ENCODE measurements at places on chromosomes 16 and 17.

DNA sequence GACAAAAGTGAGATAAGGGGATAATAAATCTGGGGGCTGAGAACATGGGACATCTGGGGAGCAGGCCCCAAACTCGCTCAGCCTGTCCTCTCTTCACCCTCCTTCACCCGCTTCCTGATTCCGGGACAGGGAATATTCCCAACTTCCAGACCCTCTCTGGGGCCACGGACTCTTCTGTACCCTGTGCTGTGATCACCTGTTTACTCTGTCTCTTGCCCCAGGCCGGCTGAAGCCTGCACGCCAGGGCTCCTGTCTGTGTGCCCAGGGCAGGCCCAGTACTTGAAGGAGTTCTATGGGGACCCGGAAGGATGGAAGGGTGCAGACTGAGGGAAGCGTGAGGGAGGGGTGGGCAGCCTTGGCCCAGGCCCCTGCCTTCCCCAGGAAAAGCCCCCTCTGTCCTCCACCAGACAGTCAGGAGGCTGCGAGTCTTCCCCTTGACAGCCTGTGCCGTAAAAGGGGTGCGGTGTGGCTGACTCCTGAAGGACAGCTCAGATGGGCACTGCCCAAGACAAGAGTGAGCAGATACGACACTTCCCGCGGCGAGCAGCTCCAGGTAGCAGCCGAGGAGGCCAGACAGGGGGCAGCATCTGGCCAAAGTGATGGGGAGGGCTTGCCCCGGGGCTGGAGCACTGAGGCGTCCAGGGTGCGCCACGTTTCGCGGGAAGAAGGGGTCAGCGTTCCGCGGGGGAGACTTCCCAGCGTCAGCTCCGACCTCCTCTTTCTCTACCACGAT is 1.0 kb upstream of the CCNF start:
- DNase-seq: peak; percentile 22

GRCh38 chr17:33989361-33990148 is 265.5 kb upstream of the CCL2 start:
- no peak for DNase-seq

DNA sequence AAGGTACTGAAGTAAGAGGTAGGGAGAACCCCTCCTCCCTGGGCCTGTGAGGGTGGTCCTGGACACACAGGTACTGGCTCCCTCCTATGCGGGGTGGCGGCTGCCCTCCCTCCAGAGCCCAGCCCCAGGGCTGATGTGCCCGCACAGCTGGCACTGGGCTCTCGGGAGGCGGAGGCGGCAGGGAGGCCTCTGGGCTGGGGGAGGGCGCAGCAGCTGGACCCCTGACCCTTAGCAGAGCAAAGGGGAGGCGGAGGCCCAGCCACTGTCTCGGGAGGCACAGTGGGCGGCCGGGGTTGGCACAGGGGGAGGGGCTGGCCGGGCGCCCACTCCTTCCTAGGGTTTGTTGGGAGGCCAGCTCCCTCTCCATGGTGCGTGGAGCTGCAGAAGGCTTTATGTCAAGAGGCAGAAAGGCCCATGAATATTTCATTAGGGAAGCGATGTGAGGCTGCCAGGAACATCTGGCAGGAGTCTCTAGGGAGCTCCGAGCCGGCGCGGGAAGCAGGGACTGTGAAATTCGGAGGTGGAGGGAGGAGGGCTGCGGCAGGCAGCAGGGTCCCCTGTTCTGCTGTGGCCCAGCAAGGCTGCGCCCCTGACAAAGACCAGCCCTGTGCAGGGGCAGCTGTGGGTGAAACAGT is 44.1 kb upstream of the ACSF3 start:
- DNase-seq: no peak

DNA sequence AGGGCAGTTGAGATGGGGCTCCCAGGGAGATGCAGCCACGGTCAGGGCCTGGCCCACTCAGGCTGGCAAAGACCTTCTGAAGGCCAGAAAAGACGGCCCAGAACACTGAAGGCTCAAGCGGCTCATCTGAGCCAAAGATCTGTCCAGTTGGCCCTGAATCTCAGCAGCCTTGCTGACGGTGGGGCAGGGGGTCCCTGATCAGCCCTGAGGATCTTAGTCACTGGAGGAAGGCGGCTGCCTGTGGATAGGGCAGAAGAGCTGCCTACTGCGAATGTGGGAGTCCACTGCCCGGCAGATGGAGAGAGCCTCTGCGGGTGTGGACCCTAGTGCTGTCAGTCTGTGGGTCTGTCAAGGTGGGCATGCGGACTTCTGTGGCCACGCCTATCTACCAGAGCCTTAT is 1738.2 kb downstream of the TP53TG3F start:
- DNase-seq: no peak

DNA sequence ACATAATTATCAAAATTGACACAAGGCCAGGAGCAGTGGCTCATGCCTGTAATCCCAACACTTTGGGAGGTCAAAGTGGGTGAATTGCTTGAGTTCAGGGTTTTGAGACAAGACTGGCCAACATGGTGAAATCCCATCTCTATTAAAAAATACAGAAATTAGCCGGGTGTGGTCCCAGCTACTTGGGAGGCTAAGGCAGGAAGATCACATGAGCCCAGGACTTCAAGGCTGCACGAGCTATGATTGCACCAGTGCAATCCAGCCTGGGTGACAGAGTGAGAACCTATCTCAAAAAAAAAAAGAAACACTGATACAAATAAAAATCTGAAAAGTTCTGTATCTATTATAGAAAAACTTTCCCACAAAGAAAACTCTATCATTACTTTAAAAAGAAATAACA is 15.5 kb downstream of the MYH10 start:
- DNase-seq: no peak

DNA sequence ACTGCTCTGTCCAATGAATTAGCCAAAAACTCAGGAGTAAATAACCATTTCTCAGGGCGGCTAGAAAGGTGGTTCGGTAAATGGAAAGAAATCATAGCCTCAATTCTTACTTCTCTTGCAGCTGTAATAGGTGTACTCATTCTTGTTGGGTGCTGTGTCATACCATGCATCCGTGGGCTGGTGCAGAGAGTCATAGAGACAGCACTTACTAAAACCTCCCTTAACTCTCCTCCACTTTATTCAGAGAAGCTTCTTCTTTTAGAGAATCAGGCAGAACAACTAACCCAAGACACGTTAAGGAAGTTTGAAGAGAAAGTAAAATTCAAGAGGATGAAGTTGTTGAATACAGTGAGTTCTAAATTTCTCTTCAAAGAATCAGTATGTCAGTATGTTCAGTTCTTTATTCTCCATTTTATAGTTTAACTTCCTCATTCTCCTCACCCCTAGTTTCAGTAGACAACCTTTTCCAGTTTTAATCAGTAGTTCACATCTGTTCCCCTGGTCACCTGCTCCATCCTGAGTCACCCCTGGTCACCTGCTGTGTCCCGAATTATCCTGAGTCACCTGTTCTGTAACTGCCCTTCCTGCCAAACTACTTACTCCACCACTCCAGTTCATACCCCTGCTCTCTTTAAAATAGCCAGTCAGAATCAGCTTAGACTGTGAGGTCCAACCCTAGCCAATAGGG is 85.9 kb downstream of the EMP2 start:
- DNase-seq: no peak

DNA sequence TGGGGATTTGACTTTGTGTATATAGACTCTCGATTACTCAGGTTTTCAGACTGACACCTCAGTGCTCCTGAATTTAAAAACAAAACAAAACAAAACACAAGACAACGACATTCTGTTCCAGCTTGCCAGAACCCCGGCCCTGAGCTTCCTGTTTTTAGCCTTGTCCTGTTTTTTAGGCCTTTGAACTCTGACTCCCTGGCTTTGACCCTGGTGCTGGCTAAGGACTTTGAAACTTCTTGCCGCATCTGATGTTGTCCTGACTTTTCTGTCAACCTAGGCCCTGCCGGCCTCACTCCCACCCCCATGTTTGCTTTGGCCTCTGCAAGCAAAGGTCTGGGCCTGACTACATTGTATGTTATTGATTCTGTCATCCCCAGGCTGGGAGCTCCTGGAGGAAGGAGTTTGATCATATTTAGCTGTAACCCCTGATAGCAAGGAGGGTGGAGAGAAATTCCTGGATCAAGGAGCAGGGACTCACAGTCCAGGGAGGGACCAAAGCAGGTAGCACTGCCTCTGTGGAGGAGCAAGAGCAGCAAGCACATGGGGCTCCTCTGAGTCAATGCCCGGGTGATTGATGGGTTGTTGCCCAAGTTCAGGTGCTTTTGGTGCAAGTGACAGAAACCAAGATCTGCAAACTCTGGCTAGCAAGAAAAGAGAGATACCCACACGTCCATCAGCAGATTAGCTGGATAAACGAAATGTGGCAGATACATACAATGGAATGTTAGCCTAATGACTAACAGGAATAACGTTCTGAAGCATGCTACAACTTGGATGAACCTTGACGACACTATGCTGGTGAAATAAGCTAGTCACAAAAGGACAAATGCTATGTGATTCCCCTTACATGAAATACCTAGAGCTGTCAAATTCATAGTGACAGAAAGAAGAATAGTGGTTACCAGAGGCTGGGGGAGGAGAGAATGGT is 7.7 kb downstream of the CCL16 start:
- peak; percentile 6 for DNase-seq

GRCh38 chr17:30824356-30825145 is at the start of gene CRLF3:
TSS of gene CRLF3 (minus strand) at chr17:30824692. CDS start at chr17:30824651, 41 bp downstream.
- peak; percentile 92 for DNase-seq

GRCh38 chr16:69938981-69939820 is 11.9 kb upstream of the CLEC18A start:
- no peak for DNase-seq

GRCh38 chr17:48445248-48445620 is 15.2 kb upstream of the SKAP1 start:
- DNase-seq: no peak

- DNase-seq: no peak
Measured at GRCh38 chr17:72705905-72706395, 386.5 kb downstream of the SLC39A11 start.

DNA sequence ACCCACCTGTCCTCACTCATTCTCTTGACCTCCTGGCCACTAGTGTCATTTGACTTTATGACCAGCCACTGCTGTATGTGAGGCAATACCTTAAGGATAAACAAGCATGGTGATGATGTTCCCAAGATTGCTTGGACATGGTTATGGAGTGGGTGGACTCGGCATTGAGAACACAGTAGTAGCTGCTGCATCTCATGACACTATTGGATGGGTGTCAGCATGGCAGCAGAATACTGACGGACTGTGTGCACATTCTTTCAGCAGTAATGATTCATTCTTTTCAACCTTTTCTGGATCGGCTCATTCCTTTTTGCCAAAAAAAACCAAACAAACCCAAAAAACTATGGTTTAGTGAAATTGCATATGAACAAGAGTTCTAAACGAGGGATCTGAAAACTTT is 13.5 kb downstream of the SPECC1 start:
- no peak for DNase-seq

- DNase-seq: no peak
Measured at GRCh38 chr16:67229906-67230808, 3.2 kb downstream of the TMEM208 start.

- no peak for DNase-seq
Measured at GRCh38 chr17:79415909-79416308, 194.9 kb downstream of the RBFOX3 start.

DNA sequence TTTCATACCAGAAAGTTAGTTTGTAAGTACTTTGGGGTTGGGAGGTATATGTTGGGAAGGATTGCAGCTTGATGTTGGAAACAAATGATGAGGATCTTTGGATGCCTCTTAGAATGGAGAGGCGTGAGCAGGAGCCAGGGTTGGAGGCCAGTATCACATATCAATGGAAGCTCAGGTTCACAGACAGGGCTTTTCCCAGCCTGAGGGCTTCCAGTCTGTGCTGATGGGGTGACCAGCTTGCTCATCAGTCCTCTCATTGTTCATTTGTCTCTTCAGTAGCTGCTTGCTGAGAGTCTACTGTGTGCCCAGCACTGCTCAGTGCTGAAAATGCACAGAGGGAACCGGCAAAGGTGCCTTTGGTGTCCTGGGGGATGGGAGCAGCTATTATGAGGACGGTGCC is 5.8 kb downstream of the DNAAF1 start:
- no peak for DNase-seq

DNA sequence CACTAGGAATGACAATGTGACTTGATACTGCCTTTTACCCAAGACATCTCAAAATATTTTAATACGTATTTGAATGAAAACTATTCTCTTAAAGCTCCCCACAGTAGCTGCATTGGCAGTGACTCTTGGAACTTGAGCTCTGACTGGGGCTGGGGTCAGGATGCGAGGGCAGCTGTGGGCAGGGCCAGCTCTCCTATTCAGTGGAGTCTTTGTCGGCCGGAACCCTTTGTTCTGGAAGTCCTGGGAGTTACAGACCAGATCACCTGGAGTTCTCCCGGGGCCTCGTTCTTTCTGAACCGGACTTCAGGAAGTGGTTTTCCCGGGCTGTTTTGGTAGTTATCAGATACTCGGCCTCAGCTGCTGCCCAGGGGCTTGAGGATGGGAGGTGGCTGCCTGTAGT is 84.9 kb downstream of the NPIPB11 start:
- no peak for DNase-seq

GRCh38 chr17:62675260-62675659 is 47.8 kb downstream of the MRC2 start:
- DNase-seq: no peak

GRCh38 chr16:16021020-16021419 is 71.6 kb downstream of the ABCC1 start:
- DNase-seq: no peak

GRCh38 chr16:87713451-87714229 is 52.1 kb downstream of the KLHDC4 start:
- no peak for DNase-seq

DNA sequence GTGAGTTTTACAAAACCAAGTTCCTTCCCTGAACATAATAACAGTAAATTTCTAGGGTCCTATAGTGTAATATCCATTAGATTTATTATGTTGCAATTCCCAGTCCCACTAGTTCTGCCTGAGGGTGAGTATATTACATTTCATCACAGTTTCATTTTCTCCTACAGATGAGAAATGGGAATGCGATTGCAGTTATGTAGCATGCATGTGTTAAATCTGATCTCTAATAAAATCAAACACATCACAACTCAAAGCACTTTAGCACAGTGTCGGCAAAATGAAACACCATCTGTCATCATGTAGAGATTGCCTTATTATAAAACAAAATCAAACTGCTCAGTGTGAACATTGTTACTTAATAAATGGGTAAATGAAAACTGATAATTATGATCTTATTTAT is 180.5 kb upstream of the TOX3 start:
- DNase-seq: no peak

DNA sequence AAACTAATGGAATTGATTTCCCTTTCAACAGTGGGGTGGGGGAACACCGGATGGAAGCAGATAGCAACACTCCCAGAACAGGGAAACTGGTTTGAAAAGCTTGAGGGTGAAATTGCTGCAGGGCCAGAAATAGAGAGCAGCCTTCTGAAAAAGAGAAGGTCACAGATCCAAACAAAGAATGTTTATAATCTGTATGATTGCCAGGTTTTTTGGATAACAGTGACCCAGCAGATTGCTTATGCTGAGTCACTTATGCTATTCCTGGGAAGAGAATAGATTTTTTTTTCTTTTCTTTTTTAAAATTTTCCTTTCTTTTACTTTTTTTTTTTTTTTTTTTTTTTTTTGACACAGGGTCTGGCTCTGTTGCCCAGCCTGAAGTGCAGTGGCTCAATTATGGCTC is 641.3 kb downstream of the KCNJ2 start:
- no peak for DNase-seq

GRCh38 chr16:49021136-49021535 is 260.5 kb downstream of the CBLN1 start:
- peak; percentile 90 for DNase-seq

- DNase-seq: no peak
Measured at GRCh38 chr16:55913716-55914115, 38.5 kb upstream of the CES5A start.

GRCh38 chr16:2162676-2163118 is 7.1 kb downstream of the TRAF7 start:
- no peak for DNase-seq

- DNase-seq: peak; percentile 77
Measured at GRCh38 chr17:31754239-31754945, 104.7 kb downstream of the COPRS start.

GRCh38 chr16:29821643-29822115 is 1.4 kb downstream of the MVP start:
- peak; percentile 80 for DNase-seq

Data from fibroblast of skin of abdomen (primary cell).